ENCODE measurements at places on chromosomes 2 and 18.
A peak's percentile ranks its signal among the peaks of the same experiment; 100 is the strongest.

DNA sequence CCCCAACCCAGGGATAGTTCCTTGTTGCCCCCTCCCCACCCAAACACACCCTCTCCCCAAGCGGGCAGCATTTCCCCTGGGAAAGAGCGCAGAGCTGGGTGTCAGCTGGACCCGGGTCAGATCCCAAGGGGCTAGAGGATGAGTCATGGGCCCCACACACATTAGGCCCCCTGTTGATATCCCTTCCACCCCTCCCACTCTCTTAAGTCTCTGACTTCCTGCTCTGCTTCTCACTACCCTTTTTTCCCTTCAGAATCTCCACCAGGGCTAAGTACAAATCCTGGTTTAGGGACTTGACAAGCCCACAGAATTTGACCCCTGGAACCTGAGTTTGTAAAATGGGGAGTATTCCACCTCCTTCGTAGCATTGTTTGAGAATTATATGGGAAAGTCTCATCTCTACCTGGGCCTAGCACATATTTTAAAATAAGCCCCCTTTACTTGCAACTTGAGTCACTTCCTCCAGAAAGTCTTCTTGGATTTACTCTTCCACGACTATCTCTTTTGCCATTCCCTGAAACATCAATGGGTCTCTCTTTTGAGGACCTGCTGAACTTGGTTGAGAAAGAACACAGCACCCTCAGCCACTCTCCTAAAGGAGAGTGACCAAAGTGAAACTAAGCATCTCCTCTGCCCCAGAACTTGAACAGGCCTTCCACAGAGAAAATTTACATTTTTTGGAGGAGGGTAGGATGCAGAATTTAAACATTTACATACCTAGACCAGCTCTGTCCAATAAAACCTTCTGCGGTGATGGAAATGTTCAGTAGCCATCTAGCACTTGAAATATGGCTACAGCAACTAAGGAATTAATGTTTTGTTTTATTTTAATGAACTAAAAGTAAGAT, 4.7 kb downstream of the RTKN start:
- peak; percentile 29 for DNase-seq

DNA sequence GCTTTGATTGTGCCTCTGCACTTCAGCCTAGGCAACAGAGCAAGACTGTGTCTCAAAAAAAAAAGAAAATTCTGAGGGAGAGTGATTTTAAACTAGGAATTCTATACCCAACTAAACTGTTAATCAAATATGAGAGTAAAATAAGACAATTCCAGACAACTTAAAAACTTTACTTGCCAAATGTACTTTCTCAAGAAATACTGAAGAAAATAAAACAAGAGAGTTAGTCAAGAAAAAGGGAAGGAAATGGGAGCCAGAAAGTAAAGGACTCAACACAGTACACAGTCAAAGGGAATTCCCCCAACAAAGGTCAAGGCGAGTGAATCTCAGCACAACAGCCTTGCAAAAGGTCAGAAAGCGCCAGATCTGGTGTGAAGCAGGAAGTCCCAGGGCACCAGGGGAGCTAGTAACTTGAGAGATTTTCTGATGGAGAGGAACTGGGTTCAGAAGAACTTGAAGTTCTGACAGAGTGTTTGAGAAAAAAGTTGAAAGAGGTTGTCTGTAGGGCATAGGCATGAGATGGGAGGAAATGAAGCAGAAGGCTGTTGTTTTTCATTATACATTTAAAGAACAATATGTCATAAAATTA, 22.6 kb upstream of the TBC1D8 start:
- DNase-seq = no peak

DNA sequence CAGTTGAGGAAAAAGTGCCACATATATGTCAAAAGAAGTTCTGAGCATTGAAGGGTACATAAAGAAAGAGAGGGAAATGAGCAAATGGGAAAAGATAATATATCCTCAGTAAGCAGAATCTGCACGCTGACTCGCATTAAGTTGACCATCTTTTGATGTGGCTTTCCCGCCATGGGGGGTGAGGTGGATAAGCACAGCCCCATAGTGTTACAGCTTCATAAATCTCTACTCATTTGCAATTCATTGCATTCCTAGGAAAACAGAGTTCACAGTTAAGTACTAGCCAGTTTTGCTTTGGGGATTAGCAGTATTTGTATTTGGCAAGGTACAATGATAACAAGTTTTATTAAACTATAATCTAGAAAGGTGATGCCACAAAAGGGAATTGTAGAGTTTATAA, 814.2 kb downstream of the LRP1B start:
- DNase-seq = no peak

DNA sequence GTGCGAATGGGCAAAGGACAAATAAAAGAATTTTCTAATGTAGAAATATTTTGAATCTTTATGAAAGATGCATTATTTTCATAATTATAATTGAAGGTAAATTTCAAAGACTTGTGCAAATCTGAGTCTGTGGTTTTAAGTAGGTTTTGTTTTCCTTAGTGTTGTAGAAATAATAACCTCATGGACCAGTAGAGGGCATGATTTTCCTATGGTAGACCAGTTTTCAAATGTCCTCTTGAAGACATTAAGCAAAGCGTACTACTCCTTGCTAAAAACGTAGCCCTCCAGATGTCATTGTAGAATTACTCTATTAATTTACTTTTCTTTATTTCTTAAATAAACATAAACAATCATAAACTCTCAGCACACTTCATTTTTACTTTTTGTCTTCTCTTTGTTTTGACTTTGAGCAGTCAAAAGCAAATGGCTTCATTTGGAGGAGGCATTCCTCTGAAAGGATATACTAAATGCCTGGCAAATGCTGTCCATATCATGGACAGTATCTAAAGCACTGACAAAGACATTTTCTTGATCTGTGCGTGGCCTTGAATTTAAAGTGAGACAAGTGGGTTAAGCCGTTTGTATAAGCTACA, 85.8 kb upstream of the FAM237A start:
- peak; percentile 47 for DNase-seq

DNA sequence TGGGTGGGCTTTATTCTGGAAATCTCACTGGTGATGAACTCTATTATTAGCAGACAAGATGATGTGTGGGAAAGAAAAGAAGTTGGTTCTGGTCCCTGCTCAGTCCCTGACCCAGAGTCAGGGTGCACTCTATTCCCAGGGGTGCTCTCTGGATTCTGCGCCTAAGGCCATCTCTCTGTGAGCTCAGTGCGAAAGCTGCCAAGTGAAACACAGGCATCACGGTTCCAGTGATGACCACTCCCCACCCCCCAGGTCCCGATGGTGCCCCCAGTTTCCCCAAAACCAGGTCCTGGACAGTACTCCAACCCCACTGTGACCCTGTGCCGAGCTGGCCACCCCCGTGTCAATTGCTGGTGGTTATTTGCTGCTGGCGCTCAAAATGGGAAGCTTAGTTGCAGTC, 30.1 kb downstream of the RHOB start:
- no peak for DNase-seq

- no peak for DNase-seq
These were observed 123.7 kb downstream of the MAP4K4 start for GRCh38 chr2:101821059-101821805.

GRCh38 chr2:85250045-85250444, 77.7 kb downstream of the TGOLN2 start:
- DNase-seq = no peak

DNA sequence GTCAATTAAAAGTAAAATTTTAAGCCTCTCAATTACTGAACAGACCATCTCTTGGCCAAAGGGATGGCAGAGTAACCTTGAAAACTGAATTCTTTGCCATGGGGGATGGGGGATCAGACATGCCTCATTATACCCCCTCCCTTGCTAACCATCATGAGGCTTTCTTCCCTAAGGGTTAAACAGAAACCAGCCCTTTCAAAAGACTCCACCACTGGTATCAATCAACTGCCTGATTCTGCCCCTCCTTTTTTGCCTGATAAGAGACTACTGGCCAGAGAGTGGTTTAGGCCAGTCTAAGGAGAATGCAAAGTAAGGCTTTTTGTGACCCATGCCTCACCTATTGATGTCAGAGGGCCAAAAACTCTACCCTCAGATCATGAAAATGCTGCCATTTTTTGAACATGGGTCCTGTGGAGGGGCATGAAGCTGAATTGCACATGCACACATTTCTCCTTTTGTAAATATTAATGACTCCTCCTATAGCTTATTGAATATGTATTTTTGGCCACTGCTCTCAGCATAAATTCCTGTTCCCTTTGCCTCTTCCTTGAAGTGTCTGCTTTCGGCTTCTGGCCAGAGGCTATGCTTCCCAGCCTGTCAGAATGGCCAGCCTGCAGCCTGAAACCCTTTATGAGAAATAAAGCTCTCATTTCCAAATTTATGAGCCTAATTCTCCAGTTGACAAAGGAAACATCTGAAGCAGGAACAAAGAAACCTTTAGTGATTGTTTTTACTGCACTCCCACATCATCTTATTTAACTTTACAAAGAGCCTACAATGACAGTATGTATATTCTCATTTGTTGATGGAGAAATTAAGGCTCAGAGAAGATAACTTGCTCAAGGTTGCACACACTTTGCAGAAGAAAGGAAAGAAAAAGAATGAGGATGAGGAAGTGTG, 270.7 kb upstream of the CELF4 start:
- DNase-seq = no peak

DNA sequence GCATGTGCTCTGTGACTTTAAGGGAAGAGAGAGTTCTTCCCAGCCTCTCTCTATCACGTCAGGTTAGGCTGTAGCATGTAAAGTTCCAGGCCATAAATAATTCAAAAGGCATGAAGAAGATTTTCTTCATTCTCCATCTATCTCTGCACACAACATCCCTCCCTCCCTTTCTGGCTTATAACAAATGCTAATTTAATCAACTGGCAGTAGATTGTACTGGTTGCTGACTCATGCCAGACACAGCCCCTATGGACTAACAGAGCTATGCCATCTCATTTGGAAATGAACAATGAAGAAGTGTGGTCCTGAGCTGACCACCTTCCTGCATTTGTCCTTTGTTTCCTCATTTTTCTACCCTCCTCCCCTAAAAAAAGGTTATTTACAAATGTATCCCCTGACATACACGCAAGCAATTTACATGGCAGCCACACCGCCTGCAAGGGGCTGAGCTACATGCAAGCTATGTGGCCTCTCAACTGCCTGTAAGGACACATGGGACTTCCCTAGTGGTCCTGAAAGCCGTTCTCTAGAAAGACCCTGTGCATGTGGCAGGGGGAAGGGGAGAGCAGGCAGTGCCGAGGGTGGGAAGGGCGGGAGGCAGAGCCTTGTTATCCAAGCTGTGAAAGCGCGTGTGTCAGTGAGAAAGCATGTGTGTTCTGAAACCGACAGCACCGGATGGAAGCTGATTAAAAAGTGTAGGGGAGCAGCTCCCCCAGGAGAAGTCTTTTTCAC, 90.9 kb upstream of the KLF7 start:
- peak; percentile 36 for DNase-seq

- no peak for DNase-seq
These were observed 131.3 kb upstream of the GPC1 start for GRCh38 chr2:240303896-240304745.

DNA sequence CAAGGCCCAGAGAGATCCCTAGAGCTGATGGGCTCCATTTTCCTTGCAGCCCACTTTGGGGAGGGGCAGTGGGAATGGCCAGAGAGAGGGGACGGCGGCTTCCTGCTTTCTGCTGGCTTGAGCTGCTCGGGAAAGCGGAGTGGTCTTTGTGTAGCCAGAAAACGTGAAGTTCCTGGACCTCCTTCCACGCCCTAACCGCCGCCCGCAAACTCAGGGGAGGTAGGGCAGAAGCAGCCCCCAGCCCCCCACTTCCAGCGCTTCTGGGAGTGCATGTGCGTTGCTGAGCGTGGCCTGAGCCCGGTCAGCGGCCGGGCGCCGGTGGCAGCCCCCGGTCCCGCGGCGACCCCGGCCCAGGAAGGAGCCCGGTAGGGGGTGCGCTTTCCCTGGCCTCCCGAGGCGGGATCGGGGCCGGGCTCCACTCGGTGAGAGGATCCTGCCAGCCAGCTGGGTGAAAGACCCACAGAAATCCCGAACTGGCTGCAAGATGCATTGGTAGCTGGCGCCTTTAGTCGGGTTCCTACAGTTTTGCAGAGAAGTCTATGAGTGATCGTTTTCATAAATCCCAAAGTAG, 25.3 kb upstream of the BOD1L2 start:
- no peak for DNase-seq

Measured in fibroblast of villous mesenchyme (primary cell).